SK-MEL-5 (cell line): ENCODE measurements at places on chromosomes 16 and 17. TPM values are rescaled to one million over a fixed set of nuclear protein-coding genes. Genes with fewer than 3 reads are reported as not detected.

Gene C1QL1
- 3.8 and 5.0 TPM in 2 replicates for total RNA-seq

Gene GRB7
- total RNA-seq = 0.11 TPM in 1 of 2 replicates, not detected in the other

Gene USP32
- total RNA-seq = 163 and 167 TPM in 2 replicates

Gene MYH3
- total RNA-seq = 0.71 and 1.3 TPM in 2 replicates

Gene TBX2
- total RNA-seq = 25.2 and 27.7 TPM in 2 replicates

- DNase-seq = no peak
Measured at GRCh38 chr17:67208232-67208631, 36.8 kb downstream of the HELZ start.

GRCh38 chr17:21689604-21690003 is 2.7 kb upstream of the KCNJ18 start:
- DNase-seq = no peak

GRCh38 chr17:18108401-18109312 is at the start of gene MYO15A:
MYO15A (plus strand) TSS chr17:18108756; CDS start chr17:18118801, 10,045 bp downstream.
- no peak for DNase-seq

DNA sequence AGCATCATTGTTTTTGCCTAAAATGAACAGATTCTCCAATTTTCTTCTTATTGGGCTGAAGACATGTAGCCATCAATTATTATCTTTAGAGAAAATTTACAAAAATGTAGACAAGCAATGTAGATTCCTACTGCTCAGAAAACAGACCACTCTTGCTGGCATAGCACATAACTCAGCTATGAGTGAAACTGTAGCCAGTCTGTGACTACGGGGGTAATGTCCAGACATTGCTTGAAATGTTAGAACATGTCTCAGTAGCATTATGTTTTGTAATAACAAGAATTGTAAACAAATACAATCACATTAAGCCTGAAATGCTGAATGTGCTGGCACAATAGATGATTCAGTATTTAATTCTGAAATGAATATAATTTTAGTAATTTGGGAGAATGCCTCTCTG is 265.7 kb upstream of the KCNJ16 start:
- DNase-seq = no peak

GRCh38 chr16:47884116-47884725 is 271.6 kb downstream of the ABCC12 start:
- no peak for DNase-seq

DNA sequence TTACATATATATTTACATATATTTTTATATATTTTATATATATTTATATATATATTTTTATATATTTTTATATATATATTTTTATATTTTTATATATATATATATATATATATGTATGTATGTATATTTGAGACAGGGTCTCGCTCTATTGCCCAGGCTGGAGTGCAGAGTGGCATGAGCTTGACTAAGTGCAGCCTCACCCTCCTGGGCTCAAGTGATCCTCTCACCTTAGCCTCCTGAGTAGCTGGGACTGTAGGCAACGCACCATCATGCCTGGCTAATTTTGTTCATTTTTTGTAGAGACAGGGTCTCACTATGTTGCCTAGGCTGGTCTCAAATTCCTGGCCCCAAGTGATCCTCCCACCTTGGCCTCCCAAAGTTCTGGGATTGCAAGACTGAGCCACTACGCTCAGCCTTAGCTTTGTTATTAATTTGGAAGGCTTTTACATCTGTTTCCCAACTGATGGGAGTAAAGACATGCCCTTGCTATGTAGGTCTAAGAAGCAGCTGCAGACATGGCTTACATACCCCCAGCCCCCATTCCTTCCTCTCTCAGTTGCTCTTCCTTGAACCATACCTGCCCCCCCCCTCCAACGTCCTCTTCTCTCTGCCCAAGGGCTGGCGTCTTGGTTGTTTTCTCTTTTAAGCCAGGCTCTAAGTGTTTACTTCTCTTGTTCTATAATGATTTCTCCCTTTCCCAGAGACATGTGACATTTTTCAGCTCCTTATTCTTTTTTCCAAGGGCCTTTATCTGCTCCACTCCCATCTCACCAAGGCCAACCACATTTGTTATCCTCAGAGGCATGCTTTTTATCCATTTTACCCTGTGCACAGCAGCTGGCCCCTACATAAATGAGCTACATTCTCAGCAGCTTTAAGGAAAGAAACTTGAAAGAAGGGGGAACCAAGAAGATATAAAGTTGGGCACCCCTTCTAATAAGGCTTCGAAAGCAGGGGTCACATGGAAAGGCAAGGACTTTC is 64.2 kb upstream of the ATF7IP2 start:
- no peak for DNase-seq

DNA sequence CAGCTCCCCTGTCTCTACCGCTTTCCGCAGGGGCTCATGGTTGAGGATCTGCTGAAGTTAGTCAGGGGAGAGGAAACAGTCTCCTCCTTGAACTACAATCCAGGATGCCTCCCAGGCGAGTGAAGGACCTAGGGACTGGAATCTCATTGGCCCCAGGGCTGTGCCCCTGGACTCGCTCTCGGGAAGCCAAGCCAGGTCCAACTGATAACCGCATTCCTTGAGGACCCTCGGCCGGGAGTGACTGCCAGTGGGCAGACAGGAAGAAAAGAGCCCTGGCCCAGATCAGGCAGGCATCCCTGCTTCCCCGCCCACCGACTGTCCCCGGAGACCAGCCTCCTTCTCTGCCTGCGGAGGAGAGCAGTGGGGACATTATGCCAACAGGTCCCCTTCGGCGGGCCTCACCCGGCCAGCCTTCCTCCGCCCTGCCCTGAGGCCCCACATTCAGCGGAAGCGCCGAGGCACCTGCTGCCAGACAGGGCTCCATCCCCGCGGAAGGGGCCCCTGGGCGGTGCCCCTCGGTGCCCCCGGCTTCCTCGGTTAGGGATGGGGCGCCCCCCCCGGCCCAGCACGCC is 776 bp downstream of the LRRC75A start:
- DNase-seq = no peak

GRCh38 chr16:84618581-84619460 is 943 bp upstream of the COTL1 start:
- peak; percentile 95 for DNase-seq

GRCh38 chr17:38322897-38323296 is 20.9 kb downstream of the GPR179 start:
- no peak for DNase-seq

DNA sequence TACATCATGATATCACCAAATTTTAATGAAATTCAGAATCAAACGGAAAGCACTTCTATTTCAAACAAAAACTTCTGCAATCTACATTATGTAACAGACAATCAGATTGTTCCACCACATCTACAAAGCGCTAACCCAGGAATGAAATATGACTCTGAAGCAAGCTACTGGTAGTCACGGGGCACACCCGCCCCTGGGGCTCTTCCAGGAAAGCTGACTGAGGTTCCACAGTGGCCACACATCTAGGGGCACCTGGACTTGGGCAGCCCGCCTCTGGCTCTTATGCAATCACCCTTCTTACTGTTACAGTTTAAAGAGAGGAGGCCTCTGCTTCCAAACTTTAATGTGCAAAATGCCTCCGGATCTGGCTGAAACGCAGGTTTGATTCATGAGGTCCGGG is 27.5 kb downstream of the ZCCHC14 start:
- DNase-seq = peak; percentile 58

GRCh38 chr17:11140501-11140900 is 100.5 kb upstream of the SHISA6 start:
- no peak for DNase-seq

DNA sequence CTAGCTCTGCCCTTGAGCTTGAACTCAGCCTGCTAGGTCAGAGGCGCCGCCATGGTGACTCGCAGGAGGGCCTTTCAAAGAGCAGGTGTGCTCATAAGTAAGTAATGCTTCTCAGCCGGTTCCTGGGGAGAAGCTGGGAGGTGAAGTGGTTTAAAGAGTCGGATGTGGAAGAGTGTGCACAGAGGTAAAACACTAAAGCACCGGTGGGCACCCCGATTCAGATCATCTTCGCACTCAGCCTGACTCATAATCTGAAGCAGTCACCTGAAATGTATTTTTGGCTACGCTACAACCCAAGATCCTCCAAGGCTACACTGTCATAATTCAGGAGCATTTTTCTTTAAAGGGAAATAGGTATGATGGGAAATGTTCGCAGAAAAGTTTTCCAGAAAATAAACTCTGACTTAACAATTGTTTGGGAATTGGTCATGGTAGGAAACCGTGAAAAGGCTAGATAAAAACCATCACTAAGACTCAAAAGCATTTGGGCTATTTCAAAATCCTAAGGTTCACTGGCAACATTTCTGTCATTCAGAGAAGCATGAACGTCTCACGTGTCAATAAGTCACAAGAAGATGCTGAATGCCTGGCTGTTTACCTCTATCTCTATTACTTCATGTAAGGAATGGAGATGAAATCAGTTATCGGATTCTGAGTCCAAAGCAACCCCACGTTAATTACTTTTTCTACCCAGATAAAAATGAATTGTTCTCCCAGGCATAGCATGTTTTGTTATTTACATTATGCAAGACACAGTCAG is 17.8 kb downstream of the CDH8 start:
- no peak for DNase-seq
